ENCODE measurements at places on chromosomes 5 and 9.

GRCh38 chr9:128304971-128305288 lies 17.3 kb downstream of the TRUB2 start:
- DNase-seq = no peak

DNA sequence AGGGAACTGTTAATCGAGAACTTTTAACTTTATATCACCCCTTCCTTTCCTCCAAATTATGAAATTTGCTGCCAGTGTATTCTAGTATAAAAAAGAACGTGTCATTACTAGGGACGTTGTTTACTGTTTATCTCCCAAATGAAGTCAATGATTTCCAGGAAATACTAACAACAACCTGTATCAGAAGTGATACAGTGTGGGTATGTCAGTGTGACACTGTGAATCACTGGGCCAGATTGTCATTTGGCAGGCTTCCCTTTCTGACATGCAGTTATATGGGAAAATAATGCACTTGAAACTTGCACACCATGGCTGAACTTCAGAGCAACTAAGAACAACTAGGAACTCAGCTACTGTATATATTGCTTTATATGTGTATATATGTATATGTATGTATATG lies 12.6 kb downstream of the ZNF462 start:
- DNase-seq = no peak

GRCh38 chr5:96209829-96210228 lies 223.2 kb downstream of the PCSK1 start:
- no peak for DNase-seq

- no peak for DNase-seq
These were observed 50.7 kb upstream of the ARRDC3 start for GRCh38 chr5:91433861-91434260.

GRCh38 chr5:169160405-169160901 lies 140.5 kb downstream of the SLIT3 start:
- DNase-seq = no peak

DNA sequence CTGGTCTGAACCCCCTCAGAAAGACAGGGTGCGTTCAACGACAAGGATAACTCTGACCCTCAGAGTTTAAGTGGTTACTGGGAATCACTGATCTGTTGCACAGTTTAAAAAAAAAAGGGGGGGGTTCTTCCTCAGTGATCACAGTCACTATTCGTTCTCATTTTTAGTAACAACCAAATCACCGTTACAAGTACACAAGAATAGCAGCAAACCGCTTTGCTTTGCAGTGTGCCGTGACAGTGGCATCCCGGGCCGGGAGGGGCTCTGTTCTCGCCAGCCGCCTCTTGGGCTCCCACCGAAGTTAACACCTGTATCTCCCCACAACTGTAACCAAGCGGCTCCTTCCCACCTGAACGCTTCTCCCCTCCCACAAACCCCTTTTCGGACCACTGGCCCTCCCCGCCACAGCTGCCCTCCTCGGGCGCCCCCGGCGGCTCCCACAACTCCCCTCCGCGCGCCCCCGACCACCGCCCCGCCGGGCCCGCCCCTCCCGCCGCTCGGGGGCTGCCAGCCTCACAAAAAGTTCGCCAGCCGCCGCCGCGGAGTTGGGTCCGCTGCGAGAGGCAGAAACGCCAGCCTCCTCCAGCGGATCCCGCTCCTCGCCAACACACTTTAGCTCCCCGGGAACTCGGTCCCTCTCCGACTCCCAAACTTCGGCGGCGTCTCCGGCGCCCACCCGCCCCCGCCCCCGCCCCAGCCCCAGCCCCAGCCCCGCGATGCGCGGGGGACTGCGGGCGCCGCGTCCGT lies 1.2 kb downstream of the SSBP2 start:
- no peak for DNase-seq

DNA sequence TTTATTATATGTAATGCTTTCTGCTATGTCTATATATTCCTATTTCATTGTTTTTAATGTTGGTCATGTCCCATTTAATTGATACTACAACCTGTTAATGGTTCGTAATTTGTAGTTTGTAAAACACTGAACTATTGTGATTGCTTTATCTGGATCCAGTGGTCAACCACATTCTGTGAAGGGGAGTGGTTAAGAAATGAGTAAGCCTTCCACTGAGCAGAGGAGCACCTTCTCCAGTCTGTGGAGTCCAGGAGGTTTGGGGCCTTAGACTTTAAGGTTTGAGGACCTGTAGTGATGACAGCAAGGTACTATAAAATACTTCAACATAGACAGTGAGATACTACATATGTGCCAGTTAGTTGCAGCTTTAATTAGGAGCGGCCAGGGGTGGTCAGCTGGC lies 67.7 kb upstream of the RAD23B start:
- DNase-seq = no peak

DNA sequence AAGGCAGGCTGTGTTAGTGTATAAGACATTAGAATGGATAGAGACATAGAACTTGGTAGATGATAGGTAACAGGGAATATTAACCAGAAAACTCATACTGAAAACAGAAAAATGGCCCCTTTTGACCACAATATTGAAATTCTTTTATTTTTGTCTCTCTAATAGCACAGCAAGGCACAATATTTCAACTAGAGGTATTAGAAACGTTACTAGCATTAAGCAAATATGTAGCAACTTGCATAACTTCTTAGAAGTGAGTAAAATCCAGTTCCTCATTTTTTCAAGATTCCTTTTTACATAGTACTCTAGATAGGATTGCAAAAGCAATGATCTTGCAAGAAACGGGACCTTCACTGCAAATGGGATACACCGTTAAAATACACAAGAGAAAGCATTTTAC lies 102.7 kb upstream of the VCAN start:
- no peak for DNase-seq

GRCh38 chr9:136875155-136875554 lies 9.0 kb upstream of the EDF1 start:
- DNase-seq = no peak

- DNase-seq = no peak
These were observed 57.7 kb downstream of the LMX1B start for GRCh38 chr9:126671381-126671831.

GRCh38 chr9:2663461-2664173 lies 42.0 kb downstream of the VLDLR start:
- DNase-seq = no peak

- peak; percentile 41 for DNase-seq
These were observed 20.1 kb downstream of the CLPTM1L start for GRCh38 chr5:1324719-1325190.

GRCh38 chr5:156093024-156093423 lies 233.9 kb upstream of the SGCD start:
- DNase-seq = no peak

GRCh38 chr5:148005788-148006520 lies 57.8 kb upstream of the SPINK5 start:
- no peak for DNase-seq

DNA sequence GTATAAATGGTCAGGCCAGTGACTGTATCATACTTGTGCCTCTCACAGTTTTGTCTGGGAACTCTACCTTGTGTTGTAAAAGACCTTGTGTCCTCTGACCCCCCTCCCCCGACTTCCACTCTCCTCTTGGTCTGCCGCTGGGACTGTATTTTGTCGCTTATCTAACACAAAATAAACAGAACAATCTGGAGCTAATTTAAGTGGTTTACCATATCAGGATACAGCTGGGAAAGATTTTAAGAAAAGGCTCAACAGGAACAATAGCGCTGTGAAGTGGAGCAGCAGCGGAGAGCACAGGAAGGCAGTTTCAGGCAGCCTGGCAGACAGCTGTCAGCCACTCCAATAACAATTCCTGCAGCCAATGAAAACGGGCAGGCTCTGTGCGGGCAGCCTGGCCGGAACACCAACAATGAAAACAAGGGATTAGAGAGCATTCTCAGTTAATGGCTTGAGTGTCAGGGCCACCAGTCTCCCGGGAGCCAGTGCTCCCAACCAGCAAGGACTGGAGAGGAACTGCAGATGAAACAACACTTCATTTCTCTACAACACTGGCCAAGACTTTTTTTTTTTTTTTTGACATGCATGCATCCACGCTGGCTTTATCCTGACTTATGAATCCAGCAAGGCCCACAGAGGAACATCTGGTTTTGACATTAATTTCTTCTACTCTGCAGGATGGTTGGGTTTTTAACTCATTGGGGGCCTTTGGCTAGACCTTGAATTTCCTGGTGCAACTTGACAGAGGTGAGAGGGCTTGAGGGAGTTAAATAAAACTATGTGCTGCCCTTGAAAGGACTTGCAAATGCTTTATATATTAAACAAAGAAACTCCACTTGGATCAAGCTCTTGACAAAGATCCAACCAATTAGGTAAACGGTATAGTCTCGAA lies 76.7 kb downstream of the ARSB start:
- no peak for DNase-seq

- DNase-seq = no peak
These were observed 51.1 kb downstream of the NSG2 start for GRCh38 chr5:174096619-174097018.

GRCh38 chr5:96968614-96969013 lies 32.7 kb downstream of the LNPEP start:
- DNase-seq = no peak

GRCh38 chr9:16002816-16003215 lies 450.0 kb downstream of the CCDC171 start:
- DNase-seq = no peak

DNA sequence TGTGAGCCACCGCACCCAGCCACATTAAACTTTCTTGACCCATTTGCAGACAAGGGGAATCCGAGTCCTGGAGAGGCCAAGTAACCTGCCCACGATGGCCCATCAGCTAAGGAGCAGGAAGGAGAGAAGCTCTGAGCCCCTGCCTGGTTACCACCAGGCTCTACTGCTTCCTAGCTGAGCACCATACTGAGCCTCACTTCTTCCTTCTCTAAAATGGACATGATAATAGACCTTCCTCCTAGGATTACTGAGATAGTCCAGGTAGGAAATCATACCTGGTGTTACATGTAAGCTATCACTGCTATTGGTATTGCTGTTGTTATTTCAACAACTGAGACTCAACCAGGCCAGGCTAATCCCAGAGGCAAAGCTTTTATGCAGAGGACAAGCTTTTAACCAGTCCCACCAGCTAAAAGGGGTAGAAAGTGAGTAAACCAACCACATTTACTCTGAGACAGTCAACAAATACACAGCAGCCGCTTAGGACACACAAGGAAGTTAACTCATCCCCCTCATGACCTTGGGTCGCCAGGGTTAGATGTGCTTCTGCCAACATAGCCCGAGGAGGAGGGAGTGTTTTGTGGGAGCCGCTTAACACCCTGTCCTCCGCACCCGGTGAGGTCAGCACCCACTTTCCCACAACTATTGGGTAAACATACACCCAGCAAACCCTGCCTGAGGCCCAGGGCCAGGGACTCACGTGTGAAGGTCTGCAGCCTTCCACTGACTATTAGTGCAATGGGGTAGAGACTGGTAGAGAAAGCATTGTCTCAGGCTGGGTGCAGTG lies 20.6 kb upstream of the PTGES start:
- no peak for DNase-seq

GRCh38 chr9:89476546-89476945 lies 21.4 kb downstream of the SEMA4D start:
- no peak for DNase-seq

GRCh38 chr5:45225571-45226031 lies 416.9 kb downstream of the MRPS30 start:
- no peak for DNase-seq

GRCh38 chr5:71701407-71701806 lies 17.7 kb upstream of the CARTPT start:
- no peak for DNase-seq

GRCh38 chr5:16178745-16179372 lies 732 bp downstream of the MARCHF11 start:
- DNase-seq = peak; percentile 38

DNA sequence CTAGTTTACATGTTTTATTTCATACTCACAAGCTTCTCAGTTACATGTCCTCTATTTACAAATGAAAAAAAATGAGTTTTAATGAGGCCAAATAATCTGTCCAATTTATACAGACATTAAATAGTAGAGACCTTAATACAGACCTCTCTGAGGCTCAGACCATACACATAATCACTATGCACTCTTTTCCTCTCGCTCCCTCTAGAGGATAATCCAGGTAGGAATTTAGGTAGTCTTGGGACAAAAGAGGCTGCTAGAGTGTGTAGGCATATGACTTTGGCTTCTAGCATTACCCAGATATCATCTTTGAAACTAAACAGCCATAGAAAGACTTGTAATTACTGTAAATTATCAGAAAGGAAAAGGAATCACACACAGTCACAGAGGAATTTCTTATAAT lies 444.7 kb downstream of the HINT1 start:
- no peak for DNase-seq

DNA sequence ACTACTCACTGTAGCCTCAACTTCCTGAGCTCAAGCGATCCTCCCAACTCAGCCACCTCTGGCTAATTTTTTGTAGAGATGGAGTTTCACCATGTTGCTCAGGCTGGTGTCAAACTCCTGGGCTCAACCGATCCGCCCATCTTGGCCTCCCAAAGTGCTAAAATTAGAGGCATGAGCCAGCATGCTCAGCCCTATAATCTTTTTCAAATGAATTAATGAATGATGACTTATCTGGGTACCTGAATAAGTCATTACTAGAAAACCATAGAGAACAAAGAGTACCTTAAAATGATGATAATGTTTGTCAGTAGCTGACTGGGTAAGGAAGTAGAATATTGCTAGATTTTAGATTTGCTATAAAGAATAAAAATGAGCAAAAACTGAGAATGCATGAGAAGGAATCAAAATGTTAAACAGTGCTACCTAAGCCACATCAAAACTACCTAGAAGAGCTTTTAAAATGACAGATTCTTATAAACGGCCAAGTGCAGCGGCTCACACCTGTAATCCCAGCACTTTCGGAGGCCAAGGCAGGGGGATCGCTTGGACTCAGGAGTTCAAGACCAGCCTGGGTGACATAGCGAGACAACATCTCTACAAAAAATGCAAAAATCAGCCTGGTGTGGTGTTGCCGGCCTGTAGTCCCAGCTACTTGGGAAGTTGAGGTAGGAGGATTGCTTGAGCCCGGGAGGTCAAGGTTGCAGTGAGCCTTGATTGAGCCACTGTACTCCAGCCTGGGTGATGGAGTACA lies 13.6 kb downstream of the FNBP1 start:
- peak; percentile 70 for DNase-seq

Measured in activated naive CD4-positive, alpha-beta T cell treated with anti-CD3 and anti-CD28 coated beads, Interleukin-2, amount 50 U/mL, for 72 hours (primary cell).